Astrocyte (in vitro differentiated cells and primary cell): ENCODE measurements at places on chromosomes 6 and 20.

GRCh38 chr20:46826343-46826984 lies 68.2 kb upstream of the EYA2 start:
- DNase-seq, result peak; percentile 36

- no peak for DNase-seq
Measured at GRCh38 chr20:9025011-9025410, 43.9 kb upstream of the PLCB4 start.

GRCh38 chr6:105601541-105602236 lies 198.8 kb upstream of the PREP start:
- peak; percentile 97 for DNase-seq

DNA sequence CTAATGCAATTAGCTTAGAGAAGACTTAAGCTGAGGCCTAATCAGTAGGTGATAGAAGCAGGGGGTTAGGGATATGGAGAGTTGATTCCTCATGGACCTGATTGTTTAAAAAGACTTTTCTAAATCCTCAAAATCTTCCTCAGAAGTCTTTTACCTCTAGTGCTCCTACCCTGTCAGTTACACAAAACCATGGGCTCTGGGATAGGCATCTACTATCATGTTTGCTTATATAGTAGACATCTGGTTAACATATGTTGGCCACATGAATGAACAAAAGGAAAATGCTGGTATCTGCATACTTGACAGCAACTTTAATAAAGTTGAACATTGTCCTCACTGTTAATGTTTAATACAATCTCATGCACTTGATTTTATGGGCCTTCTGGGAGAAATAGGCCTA lies 61.5 kb upstream of the FKBP1C start:
- no peak for DNase-seq

- DNase-seq, result peak; percentile 48
Measured at GRCh38 chr6:89611666-89612065, 26.9 kb downstream of the LYRM2 start.

GRCh38 chr6:67687396-67687795 lies 947.7 kb upstream of the ADGRB3 start:
- DNase-seq, result peak; percentile 17

- no peak for DNase-seq
Measured at GRCh38 chr20:59412875-59413284, 112.5 kb downstream of the EDN3 start.

DNA sequence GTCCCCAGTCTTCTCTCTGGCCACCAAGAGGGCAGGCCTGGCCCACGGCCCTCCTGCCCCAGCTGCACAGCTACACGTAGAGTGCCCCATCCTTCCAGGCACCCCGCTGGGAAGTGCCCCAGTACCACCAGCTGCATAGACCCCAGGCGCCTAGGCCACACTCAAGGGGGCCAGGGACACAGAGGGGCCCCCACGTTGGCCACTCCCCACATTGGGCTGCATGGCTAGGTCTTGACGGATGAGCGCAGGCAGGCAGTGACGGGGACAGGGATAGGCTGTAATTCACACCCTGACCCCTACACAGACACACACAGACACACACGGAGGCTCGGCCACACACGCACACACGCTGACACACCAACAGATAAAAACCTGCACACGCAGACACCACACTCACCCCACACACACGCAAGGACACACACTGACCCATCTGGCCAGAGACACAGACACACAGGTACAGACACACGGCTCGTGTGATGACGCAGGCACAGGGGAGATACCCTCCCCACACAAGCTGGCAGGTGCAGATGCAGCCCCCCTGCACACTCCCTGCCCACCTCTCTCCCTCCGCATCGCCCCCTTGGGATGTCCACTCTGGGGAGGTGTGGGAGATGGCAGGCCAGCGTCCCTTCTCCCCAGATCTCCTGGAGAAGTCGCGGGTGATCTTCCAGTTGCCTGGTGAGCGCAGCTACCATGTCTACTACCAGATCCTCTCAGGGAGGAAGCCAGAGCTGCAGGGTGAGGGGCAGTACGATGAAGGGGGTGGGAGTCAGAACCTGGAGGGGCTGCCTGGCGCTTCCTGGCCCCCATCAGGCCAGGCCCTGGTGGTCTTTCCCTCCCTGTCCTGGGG lies 30.0 kb downstream of the MYH7B start:
- DNase-seq, result no peak

DNA sequence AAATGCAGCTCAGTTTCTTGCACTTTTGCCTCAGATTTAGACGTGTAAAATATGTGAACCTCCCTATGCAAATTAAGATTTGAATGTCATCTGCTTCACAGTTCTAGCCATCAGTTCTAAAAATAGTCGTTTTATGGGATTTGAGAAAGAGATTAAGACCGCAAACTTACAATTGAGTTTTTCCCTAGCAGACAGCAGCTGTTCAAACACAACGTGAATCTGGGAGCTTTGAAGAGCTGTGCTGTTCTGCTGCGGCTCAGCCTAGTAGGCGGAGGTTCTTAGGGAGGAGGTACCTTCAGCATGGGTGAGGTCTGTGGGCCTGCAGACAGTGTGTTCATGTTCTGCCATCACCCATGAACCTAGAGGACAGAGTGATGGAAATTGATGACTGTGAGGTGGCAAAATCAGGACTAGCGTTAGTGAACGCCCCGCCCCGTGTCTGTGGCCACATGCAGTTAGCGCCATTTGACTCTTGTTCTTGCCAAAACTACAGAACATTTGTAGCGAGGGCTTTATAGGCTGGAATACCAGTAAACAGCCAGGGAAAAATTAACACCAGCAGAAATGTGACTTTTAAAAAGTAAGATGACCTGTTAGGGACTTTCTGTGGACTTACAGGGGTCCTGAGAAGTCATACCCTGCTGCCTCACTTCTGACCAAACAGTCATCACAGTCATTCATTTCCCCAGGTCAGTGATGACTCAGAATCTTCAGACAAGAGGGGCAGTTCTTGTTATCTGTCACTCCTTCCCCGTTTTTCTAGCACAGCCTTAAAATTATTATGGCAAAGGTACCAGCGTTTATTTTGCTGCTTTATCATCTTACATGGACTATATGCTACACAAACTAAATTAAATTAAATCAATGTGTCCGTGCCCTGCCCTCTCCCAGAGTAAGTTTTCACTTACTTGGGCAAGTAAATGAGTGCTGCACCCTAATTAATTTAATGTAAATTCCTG lies 84.3 kb upstream of the TMEM181 start:
- DNase-seq, result peak; percentile 74
